Stimulated activated CD4-positive, alpha-beta T cell treated with anti-CD3 and anti-CD28 coated beads, Interleukin-2, amount 100 ng/mL, for 24 hours (primary cell): ENCODE measurements at places on chromosomes 4 and X.

DNA sequence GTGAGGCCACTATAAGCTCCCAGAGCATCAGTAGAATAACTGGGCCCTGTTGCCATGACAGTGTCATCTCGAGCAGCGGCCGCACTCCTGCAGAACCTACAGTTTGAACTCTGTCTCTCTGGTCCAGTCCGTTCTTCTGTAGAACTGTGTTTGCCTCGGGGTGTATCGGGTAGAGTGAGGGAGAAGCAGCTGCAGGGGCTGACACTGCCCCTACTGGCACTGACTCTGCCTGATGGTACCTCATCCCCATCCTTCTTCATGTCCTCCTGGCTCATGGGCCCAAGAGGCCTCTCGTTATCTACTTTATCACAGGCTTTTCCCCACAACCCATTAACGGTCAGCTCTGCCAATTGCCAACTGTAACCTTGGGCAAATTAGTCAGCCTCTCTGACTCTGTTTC lies 96.5 kb downstream of the NPNT start:
- no peak for DNase-seq

- DNase-seq: no peak
These were observed 646.5 kb upstream of the ACTRT1 start for GRCh38 chrX:128698573-128699181.

DNA sequence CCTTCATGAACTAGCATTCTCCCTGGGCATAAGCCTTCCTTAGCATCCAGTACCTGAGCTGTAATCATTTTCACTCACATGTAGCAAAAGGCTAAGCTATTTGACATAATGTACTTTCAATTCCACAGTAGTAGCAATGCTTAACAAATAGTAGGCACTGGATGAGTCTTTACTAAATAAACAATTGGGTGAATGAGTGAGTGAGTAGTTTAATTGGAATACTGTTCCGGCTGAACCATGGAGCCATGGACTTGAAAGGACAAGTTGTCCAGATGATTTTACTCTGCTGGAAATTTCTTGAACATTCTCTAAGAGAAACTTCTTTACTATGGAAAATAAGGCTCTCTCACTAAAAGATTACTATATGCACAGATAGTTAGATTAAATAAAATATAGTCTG lies 159.3 kb downstream of the FAM47B start:
- no peak for DNase-seq

GRCh38 chr4:182684796-182685195 lies 232.4 kb downstream of the DCTD start:
- no peak for DNase-seq

GRCh38 chrX:50691820-50692219 lies 122.2 kb downstream of the SHROOM4 start:
- DNase-seq: no peak

- DNase-seq: peak; percentile 55
These were observed 24.8 kb downstream of the SMIM20 start for GRCh38 chr4:25938787-25939186.

DNA sequence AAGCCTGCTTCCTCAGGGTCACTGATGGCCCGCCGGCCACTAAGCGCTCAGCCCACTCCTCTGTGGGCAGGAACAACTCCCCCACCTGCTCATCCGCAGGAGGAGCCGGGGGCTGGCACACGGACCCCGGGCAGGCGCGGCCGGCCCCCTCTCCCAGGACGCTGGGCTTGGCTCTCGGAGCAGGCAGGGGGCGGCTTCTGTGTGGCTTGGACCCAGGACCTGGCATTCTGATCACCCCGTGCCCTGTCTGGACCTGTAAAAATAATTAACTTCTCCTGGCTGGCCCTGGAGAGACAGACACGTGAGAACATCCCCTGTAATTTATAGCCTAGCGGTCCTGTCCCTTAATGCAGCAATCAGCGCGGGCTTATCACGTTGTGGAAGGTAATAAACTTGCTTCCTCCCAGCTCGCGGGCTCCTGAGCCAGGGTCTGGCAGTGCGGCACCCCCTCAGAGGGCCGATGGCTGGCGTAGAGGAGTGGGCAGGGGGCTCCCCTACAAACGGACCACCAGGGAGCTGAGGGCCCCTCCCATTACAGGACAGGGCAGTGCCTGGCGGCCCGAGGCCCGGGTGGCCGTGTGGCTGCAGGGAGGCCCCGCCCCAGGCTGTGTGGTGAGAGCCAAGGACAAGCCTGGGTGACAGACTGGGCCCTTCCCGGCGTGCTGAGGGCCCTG lies 84.5 kb upstream of the NKX1-1 start:
- DNase-seq: no peak

- DNase-seq: no peak
These were observed 29.0 kb downstream of the HMX1 start for GRCh38 chr4:8842614-8843013.

GRCh38 chr4:95124906-95125504 lies 367.2 kb downstream of the BMPR1B start:
- DNase-seq: no peak

- no peak for DNase-seq
These were observed 90.0 kb downstream of the IGSF1 start for GRCh38 chrX:131199091-131199490.

DNA sequence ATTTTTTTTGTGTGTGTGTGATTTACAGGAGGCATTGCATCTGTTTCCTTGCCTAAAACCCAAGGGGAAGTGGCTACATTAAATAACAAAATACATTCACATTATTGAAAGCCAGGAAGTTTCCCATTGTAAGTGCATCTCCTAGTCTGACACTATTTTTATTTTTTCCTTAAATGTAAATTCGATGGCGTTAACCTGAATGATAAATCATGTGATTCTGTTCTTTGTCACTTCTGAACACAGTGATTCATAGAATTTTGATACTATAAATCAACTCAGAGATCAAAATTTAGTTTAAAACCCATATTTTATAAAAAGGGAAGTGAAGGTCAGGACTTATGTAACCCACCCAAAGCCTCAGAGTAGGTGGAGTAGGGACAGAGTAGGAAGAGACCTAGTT lies 258.1 kb downstream of the GABRG1 start:
- DNase-seq: no peak

- DNase-seq: no peak
These were observed 266.1 kb upstream of the ANXA10 start for GRCh38 chr4:167826281-167826680.

GRCh38 chrX:78387364-78387763 lies 60.0 kb upstream of the CYSLTR1 start:
- DNase-seq: no peak

DNA sequence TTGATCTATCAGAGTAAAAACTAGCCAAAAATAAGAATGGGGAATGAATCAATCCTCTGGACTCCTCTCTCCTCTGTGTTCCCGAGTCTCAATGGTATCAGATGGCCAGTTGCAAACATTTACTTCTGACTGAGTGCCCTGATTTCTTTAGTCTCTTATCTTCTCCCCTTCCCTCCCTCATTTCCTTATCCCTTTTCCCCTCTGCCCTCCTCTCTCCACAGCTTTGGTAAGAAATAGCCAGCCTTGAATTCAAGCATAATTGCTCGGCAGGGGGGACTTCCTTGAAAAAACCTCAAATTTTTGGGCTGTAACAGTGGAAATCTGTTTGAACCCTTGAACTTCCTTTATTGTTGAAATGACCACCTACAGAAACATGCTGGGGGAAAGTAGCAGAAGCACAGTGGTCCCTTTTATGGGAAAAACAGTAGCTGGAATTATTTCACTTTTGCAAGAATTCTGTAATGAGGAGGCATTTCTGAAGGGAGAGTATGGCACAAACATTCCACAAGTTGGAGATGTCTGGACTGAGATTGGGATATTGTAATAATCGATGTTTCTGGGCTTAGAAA lies 40.3 kb downstream of the NHS start:
- DNase-seq: no peak

- DNase-seq: no peak
These were observed 58.5 kb upstream of the AGTR2 start for GRCh38 chrX:116111934-116112595.

- DNase-seq: no peak
These were observed 38.3 kb downstream of the NSG1 start for GRCh38 chr4:4425119-4425690.

GRCh38 chr4:134777606-134778005 lies 576.0 kb upstream of the PABPC4L start:
- no peak for DNase-seq

DNA sequence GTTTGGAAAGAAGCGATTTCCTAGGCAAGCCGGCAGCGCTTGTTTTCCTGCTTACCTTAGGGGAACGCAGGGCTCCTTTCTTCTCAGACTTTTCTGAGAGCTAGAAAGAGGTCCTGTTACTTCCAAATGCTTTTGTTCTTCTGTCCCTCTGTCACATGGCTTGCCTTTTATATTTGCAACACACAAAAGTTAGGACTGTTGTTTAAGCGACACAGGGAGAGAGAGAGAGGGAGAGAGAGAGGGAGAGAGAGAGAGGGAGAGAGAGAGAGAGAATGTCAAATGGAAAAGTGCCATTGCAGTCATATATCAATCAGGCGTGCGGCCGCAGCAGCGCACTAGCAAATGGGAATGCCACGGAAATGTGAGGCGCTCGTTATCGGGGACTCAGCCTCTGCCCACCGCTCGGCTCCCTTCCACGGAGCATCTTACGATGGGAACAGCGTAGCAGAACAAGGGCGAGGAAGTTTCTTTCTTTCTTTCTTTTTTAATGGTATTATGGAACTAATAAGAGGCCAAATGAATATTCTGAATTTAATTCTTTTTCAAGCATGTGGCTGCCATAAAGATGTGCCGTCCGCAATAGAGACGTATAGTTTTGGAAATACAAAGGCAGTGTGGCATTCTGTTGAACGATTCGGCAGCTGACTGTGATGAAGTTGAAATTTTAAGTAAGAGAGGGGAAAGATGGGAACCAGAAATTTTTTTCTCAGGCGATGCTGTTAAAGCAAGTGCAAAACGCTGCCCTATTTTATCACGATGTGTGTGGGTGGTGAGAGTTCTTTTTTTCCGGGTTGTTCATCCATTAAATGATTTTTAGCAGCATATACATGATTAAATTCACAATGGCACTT lies at the start of gene NDP:
Gene NDP (minus strand): TSS at position 142 of the 851 bp plus-strand sequence. CDS start 14,745 bp downstream, outside the sequence.
- no peak for DNase-seq

DNA sequence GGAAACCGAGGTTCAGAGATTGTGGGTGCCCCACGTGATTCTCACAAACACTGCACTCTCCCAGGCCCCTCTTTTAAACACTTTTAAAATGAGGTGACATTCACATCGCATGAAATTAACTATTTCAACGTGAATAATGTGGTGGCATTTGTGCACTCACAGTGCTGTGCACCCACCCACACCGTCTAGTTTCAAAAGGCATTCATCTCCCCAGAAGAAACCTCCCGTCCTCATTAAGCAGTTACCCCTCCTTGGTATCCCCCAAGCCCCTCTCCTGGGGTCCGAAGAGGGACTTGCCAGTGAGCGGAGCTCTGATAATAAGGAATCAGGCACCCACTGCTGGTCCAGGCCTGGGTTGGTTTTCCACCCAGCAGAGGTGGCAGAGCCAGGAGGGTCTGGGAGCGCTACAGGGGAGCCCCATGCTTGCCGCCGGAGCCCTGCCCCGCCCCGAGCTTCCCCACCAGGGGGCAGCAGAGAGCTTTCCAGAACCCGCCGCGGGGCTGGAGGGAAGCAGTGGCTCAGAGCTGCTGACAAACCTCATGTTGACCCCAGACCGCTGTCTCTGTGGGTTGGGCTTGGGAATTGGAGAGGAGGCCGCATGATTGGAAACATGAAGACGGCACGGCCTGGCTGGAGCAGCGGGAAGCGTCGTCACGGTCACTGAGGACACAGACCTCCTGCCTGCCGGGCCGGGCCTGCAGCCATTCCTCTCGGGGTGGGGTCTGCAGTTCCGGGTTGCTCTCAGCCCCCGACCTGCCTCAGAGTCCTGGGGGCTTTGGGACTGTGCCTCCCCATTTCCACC lies 27.5 kb upstream of the HTRA3 start:
- DNase-seq: peak; percentile 89

GRCh38 chrX:26918631-26919030 lies 544.5 kb downstream of the PPP4R3C start:
- DNase-seq: no peak

DNA sequence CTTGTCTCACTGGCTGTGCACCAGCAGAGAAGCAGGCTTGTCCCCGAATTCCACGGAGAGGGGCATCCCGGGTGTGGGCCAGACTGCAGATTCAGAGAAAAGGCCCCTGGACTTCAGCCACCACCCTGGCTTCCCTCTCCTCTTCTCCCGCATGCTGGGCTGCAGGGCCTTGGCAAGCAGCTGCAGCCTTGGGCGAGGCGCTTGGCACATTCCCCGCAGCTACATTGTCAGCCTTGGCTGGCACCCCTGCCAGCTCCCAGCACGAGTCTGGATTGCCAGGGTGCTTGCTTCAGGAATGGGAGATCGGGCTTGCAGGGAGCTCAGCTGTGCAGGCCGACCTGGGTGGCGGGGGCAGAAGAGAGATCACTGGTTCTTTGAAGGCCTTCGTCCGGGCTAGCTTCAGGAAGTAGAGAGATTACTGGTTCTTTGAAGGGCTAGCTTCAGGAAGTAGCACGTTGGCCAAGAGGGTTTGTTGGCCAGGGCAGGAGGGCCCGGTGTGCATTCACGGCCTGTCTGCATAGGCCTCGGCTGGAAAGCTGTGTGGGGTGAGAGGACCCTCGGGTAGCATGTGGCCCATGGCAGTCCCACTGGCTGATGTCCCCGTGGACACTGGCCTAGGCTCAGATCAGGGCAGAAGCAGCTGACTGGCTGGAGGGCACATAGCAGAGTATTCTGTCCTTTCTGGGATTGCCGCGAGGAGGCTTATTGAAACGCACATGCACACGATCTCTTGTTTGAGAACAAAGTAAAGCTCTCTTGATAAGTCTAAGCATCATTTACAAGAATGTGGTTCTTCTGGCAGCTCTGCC lies 2.7 kb downstream of the ABCD1 start:
- no peak for DNase-seq

DNA sequence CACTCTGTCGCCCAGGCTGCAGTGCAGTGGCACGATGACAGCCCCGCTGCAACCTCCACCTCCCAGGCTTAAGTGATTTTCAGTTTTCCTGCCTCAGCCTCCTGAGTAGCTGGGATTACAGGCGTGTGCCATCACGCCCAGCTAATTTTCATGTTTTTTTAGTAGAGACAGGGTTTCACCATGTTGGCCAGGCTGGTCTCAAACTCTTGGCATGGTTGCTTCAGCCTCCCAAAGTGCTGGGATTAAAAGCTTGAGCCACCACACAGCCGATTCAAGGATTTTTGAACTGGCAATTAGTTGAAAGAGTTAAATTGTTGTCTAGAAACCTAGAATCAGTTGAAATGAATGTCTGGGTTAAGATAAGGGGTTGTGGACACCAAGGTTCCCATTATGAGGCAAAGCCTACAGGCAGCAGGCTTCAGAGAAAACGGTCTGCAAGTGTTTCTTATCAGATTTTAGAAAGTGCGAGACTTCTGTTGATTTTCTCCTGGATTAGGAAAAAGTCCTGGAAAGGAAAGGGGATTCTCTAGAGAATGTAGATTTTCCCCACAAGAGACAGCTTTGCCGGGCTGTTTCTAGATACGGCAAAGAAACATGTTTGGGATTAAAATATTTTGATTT lies 8.3 kb upstream of the CCNI start:
- DNase-seq: no peak

- no peak for DNase-seq
These were observed 801.8 kb downstream of the STIM2 start for GRCh38 chr4:27662426-27662825.
